Sciatic nerve (tissue), 2 donors: ENCODE measurements at places on chromosomes 7 and 10.
A peak's percentile ranks its signal among the peaks of the same experiment; 100 is the strongest.

GRCh38 chr10:97128039-97128492 lies 57.7 kb downstream of the SLIT1 start:
- DNase-seq = no peak

DNA sequence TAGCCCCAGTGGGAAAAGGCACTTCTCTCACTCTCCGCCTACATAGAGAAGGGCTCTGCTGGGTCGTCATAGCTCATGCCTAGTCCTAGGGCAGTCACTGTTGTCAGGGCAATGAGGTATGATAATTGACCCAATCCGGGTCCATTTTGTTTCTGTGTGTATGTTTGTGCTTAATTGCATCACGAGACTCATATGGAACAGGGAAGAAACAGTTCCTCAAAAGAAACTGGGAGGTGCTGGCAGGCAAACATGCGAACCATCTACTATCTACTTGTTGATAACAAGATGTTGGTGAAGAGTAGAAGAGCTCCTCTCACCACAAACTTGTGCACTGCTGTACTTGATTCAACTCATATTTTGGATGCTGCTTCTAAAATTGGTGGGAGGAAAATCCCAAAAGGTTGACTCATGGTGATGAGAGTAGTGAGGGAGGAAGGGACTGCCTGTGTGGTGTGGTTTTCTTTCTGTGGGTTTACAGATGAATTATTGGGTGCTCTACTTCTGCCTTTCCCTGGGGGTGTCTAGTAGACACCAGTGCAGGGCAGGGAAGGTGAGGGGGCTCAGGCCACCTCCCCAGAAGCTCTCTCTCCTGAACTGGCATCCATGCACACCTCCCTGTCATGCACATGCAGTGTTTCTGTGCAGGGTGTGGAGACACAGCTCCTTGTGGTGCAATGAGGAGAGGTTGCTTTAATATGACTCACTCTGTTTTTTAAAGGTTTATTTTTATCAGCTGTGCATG lies 29.4 kb downstream of the LSMEM1 start:
- DNase-seq = no peak

GRCh38 chr7:1579481-1580421 lies 9.9 kb upstream of the PSMG3 start:
- peak; percentile 86 for DNase-seq

- no peak for DNase-seq
These were observed 224.9 kb upstream of the TMEM229A start for GRCh38 chr7:124257638-124258308.

GRCh38 chr10:57247271-57247670 lies 886.2 kb upstream of the ZWINT start:
- DNase-seq = no peak

- DNase-seq = no peak
These were observed 29.1 kb upstream of the SEPTIN7 start for GRCh38 chr7:35771776-35772175.
